ENCODE measurements at places on chromosomes 1 and 21.

- no peak for DNase-seq
Observed at GRCh38 chr1:199273837-199274379, 635.1 kb downstream of the PTPRC start.

- DNase-seq: no peak
Observed at GRCh38 chr1:182050481-182051448, 10.7 kb downstream of the ZNF648 start.

DNA sequence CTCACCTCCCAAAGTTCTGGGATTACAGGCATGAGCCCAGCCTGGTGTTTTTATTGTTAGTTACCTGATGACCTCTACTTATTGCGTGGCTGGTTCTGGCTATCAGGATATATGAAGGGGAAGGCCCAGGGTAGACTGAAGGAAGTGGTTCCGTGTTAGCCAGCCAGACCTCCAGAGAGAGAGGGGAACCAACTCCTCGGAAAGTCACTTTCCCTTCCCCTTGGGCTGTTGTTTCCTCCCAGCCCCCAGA, 2.5 kb upstream of the RCSD1 start:
- DNase-seq: no peak

DNA sequence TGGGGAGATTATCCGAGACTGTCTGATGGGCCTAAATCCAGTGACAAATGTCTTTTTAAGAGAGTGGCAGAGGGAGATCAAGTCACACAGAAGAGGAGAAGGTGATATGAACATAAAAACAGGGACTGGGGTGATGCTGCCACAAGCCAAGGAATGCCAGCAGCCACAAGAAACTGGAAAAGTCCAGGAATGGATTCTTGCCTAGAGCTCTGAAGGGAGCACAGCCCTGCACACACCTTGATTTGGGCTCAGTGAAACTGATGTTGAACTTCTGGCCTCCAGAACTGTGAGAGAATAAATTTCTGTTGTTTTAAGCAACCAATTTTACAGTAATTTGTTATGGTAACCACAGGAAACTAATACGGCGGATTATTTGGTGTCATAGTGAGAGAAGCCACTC, 19.5 kb downstream of the CITED4 start:
- no peak for DNase-seq

GRCh38 chr1:234397732-234398131, 24.5 kb downstream of the COA6 start:
- no peak for DNase-seq

DNA sequence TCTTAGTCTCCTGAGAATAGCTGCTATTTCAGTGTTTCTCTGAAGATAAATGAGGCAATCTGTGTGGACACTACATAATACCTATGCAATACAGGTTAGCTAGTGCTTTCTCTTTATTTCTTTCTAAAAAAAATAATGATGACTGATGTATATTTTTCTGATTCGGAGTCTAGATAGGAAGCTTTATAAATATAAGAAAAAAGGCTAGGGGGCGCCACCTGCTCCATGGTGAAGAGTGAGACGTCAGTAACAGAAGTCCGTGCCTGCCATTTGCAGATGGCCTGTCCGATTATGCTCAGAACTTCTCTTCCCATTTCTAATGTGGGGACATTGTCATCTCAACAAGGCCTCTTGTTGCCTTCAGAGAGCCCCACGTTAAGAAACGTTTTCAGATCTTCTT, 26.4 kb downstream of the QSOX1 start:
- DNase-seq: no peak

Data from GM19239 (cell line).